Nasal cavity respiratory epithelium epithelial cell of viscerocranial mucosa (primary cell): ENCODE measurements at places on chromosomes 11 and 22. TPM values are rescaled to one million over a fixed set of nuclear protein-coding genes. Genes with fewer than 3 reads are reported as not detected.

PLEKHA7 gene
- 1.0 and 7.6 TPM in 2 replicates for total RNA-seq

OR56A1 gene
- total RNA-seq = not detected in 2 replicates

PDE2A gene
- 2.1 and 2.6 TPM in 2 replicates for total RNA-seq

CEP126 gene
- 1.0 and 1.7 TPM in 2 replicates for total RNA-seq

OR51A2 gene
- total RNA-seq = not detected in 2 replicates

GLB1L3 gene
- total RNA-seq = 1.3 and 3.8 TPM in 2 replicates

HRAS gene
- 99.5 and 124 TPM in 2 replicates for total RNA-seq

TLCD5 gene
- total RNA-seq = 1.4 and 2.2 TPM in 2 replicates

APOA1 gene
- total RNA-seq = not detected in 2 replicates

ZP1 gene
- total RNA-seq = not detected in 2 replicates

TTC28 gene
- total RNA-seq = 3.1 and 9.8 TPM in 2 replicates

CTR9 gene
- 35.3 and 45.1 TPM in 2 replicates for total RNA-seq

KRTAP5-7 gene
- total RNA-seq = not detected in 2 replicates

PRG3 gene
- not detected in 2 replicates for total RNA-seq

PTPMT1 gene
- total RNA-seq = 76.0 and 98.4 TPM in 2 replicates

OR5B17 gene
- not detected in 2 replicates for total RNA-seq

SLC39A13 gene
- total RNA-seq = 13.3 and 29.6 TPM in 2 replicates

ADAMTS8 gene
- not detected in 2 replicates for total RNA-seq

LRRC56 gene
- total RNA-seq = 0.34 and 1.4 TPM in 2 replicates

KCTD14 gene
- 1.6 and 2.4 TPM in 2 replicates for total RNA-seq

COPB1 gene
- total RNA-seq = 231 and 264 TPM in 2 replicates

C11orf68 gene
- total RNA-seq = 12.0 and 12.5 TPM in 2 replicates

RHOD gene
- total RNA-seq = 106 and 199 TPM in 2 replicates

TRPM5 gene
- not detected in 2 replicates for total RNA-seq

SCGB1D2 gene
- total RNA-seq = not detected in 2 replicates

CRYBA4 gene
- not detected in 2 replicates for total RNA-seq

MIOX gene
- total RNA-seq = 0.14 TPM in 1 of 2 replicates, not detected in the other

GAS2L1 gene
- total RNA-seq = 6.2 and 19.4 TPM in 2 replicates

POU2AF2 gene
- not detected in 2 replicates for total RNA-seq

RASGRP2 gene
- not detected in 2 replicates for total RNA-seq

ANO1 gene
- total RNA-seq = 9.6 and 38.4 TPM in 2 replicates

C11orf16 gene
- total RNA-seq = not detected in 2 replicates

C11orf86 gene
- total RNA-seq = not detected in 2 replicates

YIF1A gene
- 121 and 221 TPM in 2 replicates for total RNA-seq

DBX1 gene
- not detected in 2 replicates for total RNA-seq

DGCR6 gene
- total RNA-seq = 1.00 and 2.1 TPM in 2 replicates

SAA1 gene
- total RNA-seq = 10.3 and 80.4 TPM in 2 replicates
